Frontal cortex (tissue), 4 donors: ENCODE measurements at places on chromosomes 1 and 21. TPM values are rescaled to one million over a fixed set of nuclear protein-coding genes. Genes with fewer than 3 reads are reported as not detected.

The TCHHL1 gene
- total RNA-seq, result not detected

The PAQR6 gene
- total RNA-seq, result 7.7 TPM

The ATG4C gene
- total RNA-seq, result 34.2 TPM

The APOBEC4 gene
- not detected for total RNA-seq

The SPRR1B gene
- total RNA-seq, result not detected

The NBPF3 gene
- 11.0 TPM for total RNA-seq

The FCRL5 gene
- not detected for total RNA-seq

The TARBP1 gene
- total RNA-seq, result 63.2 TPM

The DLGAP3 gene
- total RNA-seq, result 3.3 TPM

The ADGRL4 gene
- 1.2 TPM for total RNA-seq

The FMO1 gene
- total RNA-seq, result 3.7 TPM

The RNU1-2 gene
- total RNA-seq, result under 0.01 TPM

The LCE1C gene
- not detected for total RNA-seq

The CLDN14 gene
- total RNA-seq, result not detected

The NR0B2 gene
- total RNA-seq, result not detected

The MSH4 gene
- 1.6 TPM for total RNA-seq

The CCT3 gene
- total RNA-seq, result 355 TPM

The PRKAA2 gene
- 44.4 TPM for total RNA-seq

The KIAA1614 gene
- 5.7 TPM for total RNA-seq

The OR2AK2 gene
- 0.41 TPM for total RNA-seq

The NMNAT2 gene
- total RNA-seq, result 34.2 TPM

The KCNE2 gene
- under 0.01 TPM for total RNA-seq

The PYCR2 gene
- 14.3 TPM for total RNA-seq
